ENCODE measurements at places on chromosomes 2 and 18. TPM values are rescaled to one million over a fixed set of nuclear protein-coding genes. Genes with fewer than 3 reads are reported as not detected.

DNA sequence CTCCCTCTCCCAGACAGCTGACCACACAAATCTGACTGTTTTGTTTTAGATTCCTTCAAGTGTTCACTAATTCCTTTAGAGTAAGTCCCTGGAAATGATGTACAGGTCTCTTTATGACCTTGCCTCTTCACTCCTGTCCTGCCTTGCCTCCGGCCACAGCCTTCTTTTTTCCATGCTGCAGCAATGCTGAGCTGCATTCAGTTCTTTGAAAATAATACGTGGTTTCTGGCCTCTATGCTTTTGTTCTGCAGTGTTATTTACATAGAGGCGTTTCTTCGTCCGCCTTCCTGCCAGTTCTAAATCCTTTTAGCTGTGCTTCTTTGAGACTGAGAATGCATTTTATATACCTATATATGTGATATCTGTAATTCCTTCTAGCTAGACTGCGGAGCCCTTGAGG is 87.2 kb downstream of the PPP1R1C start:
- DNase-seq, result no peak

- DNase-seq, result no peak
Measured at GRCh38 chr2:46517485-46517884, 38.1 kb downstream of the TMEM247 start.

- peak; percentile 73 for DNase-seq
Measured at GRCh38 chr2:128734521-128735295, 416.0 kb upstream of the HS6ST1 start.

- no peak for DNase-seq
Measured at GRCh38 chr2:134491771-134492441, 226.9 kb downstream of the TMEM163 start.

- no peak for DNase-seq
Measured at GRCh38 chr2:218826791-218827190, 4.8 kb downstream of the PRKAG3 start.

GTF3C2 gene
- 76.2 TPM for total RNA-seq

PTGR3 gene
- total RNA-seq, result 10.1 TPM

C2orf66 gene
- not detected for total RNA-seq

MRO gene
- 1.4 TPM for total RNA-seq

ASPRV1 gene
- total RNA-seq, result 4.3 TPM
